ENCODE measurements at places on chromosomes 1 and 21. TPM values are rescaled to one million over a fixed set of nuclear protein-coding genes. Genes with fewer than 3 reads are reported as not detected.

USH2A gene
- total RNA-seq: 3.9 TPM

RIIAD1 gene
- total RNA-seq: 10.0 TPM

HAO2 gene
- total RNA-seq: not detected

SOX13 gene
- 18.6 TPM for total RNA-seq

DNA sequence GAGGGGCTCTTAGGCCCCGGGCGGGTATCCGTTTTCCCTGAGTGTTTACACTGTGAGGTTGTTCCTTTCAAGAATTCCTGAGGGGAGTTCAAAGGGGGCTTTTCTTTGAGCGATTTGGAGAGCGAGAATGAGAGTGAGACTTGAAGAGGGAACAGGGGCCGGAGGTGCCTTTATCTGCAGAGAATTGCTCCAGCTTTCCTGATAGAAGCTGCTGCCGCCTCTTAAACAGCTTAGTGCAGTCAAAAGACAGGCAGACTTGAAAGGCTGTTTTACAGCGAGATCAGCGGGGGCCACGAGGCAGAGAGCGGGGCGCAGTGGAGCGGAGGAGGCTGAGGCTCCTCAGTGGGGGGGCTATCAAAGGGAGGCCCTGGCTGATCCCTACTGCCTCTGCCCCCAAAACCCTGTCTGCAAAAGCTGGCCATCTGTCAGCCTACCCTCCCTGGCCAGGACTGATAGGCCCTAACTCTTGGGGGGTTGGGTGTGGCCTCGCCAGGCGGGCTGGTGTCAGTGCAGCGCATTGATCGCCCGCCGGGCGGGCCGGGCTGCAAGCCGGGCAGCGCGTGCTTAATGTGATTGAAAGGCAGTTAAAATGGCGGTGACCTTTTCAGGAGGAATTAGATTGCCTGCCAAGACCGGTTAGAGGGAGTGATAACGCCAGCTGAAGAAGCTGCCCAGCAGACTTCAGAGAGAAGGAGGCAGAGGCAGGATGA, 36.4 kb downstream of the TMEM53 start:
- peaks cover 37% of the 10 kb centered on the region for H3K4me1 ChIP-seq
- no peaks in the 10 kb centered on the region for H3K27me3 ChIP-seq
- H3K27ac ChIP-seq: no peak overlapping the region
- peaks cover 20% of the 10 kb centered on the region for H3K36me3 ChIP-seq
- no peak overlapping the region for H3K4me3 ChIP-seq

GRCh38 chr21:41465176-41465781, 39.2 kb downstream of the MX1 start:
- H3K27me3 ChIP-seq: peaks cover 10% of the 10 kb centered on the region
- no peaks in the 10 kb centered on the region for H3K36me3 ChIP-seq
- no peak overlapping the region for H3K4me3 ChIP-seq
- no peak for DNase-seq
- no peaks in the 10 kb centered on the region for H3K4me1 ChIP-seq

- H3K36me3 ChIP-seq: no peaks in the 10 kb centered on the region
- H3K4me1 ChIP-seq: no peaks in the 10 kb centered on the region
- no peak overlapping the region for H3K27ac ChIP-seq
- H3K4me3 ChIP-seq: no peak overlapping the region
- no peak for DNase-seq
These were observed 134.2 kb downstream of the LMO4 start for GRCh38 chr1:87462894-87463293.

DNA sequence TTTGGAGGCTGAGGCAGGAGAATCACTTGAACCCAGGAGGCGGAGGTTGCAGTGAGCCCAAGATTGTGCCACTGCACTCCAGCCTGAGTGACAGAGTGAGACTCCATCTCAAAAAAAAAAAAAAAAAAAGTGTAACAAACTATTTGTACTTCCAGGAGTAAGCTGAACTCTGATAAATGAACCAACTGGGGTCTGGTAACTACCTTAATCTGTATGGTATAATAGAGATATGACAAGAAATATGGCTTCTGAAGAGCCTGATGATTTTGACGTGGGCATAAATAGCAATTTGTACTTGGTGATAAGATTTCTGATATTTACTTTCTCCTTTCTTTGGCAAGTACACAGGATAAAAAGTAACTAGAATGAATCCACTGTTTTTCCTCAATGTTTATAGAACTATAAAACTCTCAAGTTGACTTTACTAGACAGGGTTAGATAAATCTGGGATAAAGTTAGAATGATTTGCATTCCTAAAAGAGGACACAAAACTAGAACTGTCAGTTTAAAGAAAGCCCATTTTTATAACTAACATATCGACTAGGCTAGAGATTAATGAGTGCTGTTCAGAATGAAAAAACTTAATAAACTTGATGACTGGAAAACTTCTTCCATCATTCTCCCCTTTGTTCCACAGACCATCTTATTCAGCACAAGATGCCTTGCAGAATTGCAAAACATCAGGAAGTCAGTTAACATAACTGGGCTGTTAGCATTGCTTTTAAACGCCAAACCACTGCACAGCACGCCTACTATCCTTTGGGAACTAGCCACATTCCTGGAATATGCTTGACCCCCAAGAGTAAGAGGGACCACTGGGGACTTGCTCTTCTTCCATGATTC, 51.5 kb upstream of the EDARADD start:
- DNase-seq: no peak
- no peak overlapping the region for H3K4me3 ChIP-seq
- no peaks in the 10 kb centered on the region for H3K4me1 ChIP-seq

DNA sequence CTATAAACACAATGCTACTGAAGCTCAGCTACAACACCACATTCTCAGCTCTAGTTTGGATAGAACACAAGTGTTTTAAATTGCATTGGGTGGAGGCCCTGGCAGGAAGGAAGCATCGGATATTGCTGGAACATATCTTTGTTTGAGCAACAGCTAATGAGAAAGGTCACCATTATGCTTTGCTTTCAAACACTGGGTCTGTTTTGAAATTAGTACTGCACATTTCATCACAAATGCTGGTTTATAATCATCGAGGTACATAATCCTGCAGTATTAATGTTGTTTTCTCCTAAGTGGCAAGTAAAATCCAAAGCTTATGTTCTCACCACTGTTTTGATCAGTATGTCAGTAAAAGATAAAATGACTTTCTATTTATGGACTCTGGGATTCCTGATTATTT, 61.5 kb upstream of the ARHGAP29 start:
- no peaks in the 10 kb centered on the region for H3K4me1 ChIP-seq
- DNase-seq: no peak
- no peak overlapping the region for H3K4me3 ChIP-seq
- no peaks in the 10 kb centered on the region for H3K27me3 ChIP-seq

DNA sequence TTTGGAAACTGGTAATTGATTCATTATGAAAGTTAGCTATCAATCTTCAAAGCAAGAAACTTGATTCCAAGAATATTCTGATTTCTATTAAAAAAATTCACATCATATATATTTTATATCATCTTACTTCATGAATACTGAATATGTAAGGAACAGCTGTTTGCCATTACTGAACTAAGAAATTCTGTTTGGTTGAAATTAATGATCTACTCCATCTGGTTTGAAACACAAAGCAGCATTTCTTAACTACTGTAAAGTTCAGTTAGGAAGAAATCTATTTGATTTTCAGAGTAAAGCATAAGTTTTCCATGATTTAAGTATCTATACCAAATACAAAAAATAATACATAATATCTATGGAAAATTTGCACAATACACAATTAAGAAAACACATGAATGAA, 66.0 kb upstream of the SCYL3 start:
- H3K27me3 ChIP-seq: no peaks in the 10 kb centered on the region
- DNase-seq: no peak
- H3K4me3 ChIP-seq: no peak overlapping the region
- H3K4me1 ChIP-seq: no peaks in the 10 kb centered on the region
- H3K36me3 ChIP-seq: peaks cover 32% of the 10 kb centered on the region

DNA sequence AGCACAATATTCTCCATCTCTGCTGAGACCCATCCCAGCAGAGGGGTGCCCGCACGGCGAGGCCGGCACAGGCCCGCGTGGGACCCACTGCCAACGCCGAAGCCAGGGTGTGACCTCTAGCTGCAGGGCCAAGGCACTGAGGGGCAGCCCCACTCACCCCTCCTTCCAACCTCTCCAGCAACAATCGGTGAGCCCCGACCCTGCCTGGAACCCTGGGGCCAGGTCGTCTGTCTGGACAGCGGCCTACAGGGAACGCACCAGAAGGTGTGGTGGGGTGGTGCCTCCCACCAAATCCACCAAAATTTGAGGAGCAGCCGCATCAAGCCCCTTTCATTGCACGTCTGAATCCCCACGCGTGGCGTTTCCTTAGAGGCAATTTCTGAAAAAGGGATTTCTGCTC, 63.0 kb upstream of the ADARB1 start:
- H3K4me3 ChIP-seq: no peak overlapping the region
- H3K27ac ChIP-seq: no peak overlapping the region
- H3K36me3 ChIP-seq: no peaks in the 10 kb centered on the region

GRCh38 chr1:168390271-168390670, 109.6 kb downstream of the TBX19 start:
- no peak for DNase-seq
- H3K36me3 ChIP-seq: no peaks in the 10 kb centered on the region
- no peaks in the 10 kb centered on the region for H3K4me1 ChIP-seq
- H3K4me3 ChIP-seq: no peak overlapping the region
- no peaks in the 10 kb centered on the region for H3K27me3 ChIP-seq

DNA sequence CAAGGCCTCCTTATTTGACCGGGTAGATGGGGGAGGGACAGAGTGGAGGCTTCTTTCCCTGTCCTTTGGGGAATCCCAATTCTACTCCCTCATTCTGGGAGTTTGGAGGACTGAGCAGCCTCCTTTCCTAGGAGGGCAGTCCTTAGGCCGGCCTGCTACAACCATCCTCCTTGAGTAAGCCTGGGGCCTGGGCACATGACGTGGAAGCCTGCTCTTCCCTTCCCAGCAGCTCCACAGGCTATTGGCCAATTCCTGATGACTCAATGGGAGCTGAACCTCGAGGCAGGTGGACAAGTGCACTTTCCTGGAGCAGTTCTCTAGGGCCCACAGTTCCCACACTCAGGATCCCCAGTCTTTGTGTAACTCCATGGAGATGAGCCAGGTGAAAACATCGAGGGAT, 3.1 kb downstream of the KCNA10 start:
- no peaks in the 10 kb centered on the region for H3K27me3 ChIP-seq
- no peaks in the 10 kb centered on the region for H3K4me1 ChIP-seq
- no peak overlapping the region for H3K27ac ChIP-seq
- H3K4me3 ChIP-seq: no peak overlapping the region
- no peaks in the 10 kb centered on the region for H3K36me3 ChIP-seq

DNA sequence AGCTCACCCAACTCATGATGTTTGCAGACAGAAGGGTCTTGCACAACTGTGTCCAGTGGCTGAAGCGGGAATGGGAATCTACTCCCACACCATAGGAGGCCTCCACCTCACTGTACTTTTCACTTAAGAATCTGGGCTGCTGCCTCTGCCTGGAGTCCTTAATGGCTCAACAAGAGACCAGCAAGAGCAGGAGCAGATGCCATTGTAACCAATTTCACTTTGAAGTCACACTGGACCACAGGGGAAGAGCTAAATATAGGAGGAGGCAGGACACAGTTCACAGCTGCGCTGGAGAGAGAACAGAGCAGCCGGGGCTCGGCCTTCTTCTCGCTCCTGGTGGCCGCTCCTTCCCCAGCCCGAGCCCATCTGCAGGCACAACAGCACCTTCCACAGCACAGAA, 120.4 kb downstream of the SIPA1L2 start:
- H3K36me3 ChIP-seq: no peaks in the 10 kb centered on the region
- peaks cover 45% of the 10 kb centered on the region for H3K4me1 ChIP-seq
- peak; percentile 39 for DNase-seq
- no peak overlapping the region for H3K4me3 ChIP-seq

- H3K27me3 ChIP-seq: no peaks in the 10 kb centered on the region
- no peaks in the 10 kb centered on the region for H3K4me1 ChIP-seq
- DNase-seq: no peak
- H3K27ac ChIP-seq: no peak overlapping the region
- H3K4me3 ChIP-seq: no peak overlapping the region
These were observed 14.4 kb upstream of the ZFYVE9 start for GRCh38 chr1:52127181-52128180.

GRCh38 chr21:39523399-39523798, 71.6 kb downstream of the SH3BGR start:
- H3K4me3 ChIP-seq: no peak overlapping the region
- H3K36me3 ChIP-seq: no peaks in the 10 kb centered on the region
- peak; percentile 36 for DNase-seq
- H3K27me3 ChIP-seq: no peaks in the 10 kb centered on the region
- H3K27ac ChIP-seq: no peak overlapping the region
- H3K4me1 ChIP-seq: peaks cover 3% of the 10 kb centered on the region

DNA sequence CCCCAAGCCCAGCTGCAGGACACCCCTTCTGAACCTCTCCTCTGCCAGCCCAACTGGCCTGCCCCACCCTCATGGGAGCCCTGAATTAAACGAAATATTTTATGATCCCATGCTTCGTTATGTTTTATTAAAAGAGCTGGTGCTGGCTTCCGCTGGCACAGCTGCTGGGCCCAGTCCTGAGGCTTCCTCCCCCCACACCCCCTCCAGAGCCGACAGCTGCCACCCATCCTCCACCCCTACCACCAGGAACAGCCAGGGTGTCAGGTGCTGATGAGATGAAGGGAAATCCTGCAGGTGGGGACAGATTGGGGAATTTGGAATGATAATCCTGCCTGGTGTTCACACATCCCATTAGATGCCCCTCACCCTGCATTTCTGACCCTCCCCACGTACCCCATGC, 19.0 kb downstream of the IGSF21 start:
- H3K27ac ChIP-seq: no peak overlapping the region
- no peaks in the 10 kb centered on the region for H3K27me3 ChIP-seq
- H3K4me3 ChIP-seq: no peak overlapping the region
- H3K4me1 ChIP-seq: no peaks in the 10 kb centered on the region
- H3K36me3 ChIP-seq: no peaks in the 10 kb centered on the region
- DNase-seq: no peak

GRCh38 chr1:184152434-184152898, 100.9 kb downstream of the TSEN15 start:
- no peaks in the 10 kb centered on the region for H3K36me3 ChIP-seq
- H3K27ac ChIP-seq: peak overlapping the region; percentile 74
- DNase-seq: no peak
- no peaks in the 10 kb centered on the region for H3K27me3 ChIP-seq
- H3K4me1 ChIP-seq: peaks cover 36% of the 10 kb centered on the region
- peak overlapping the region; percentile 58 for H3K4me3 ChIP-seq

- H3K36me3 ChIP-seq: no peaks in the 10 kb centered on the region
- DNase-seq: no peak
- H3K4me3 ChIP-seq: no peak overlapping the region
- H3K27ac ChIP-seq: no peak overlapping the region
These were observed 327.8 kb downstream of the MATN1 start for GRCh38 chr1:30395631-30396030.

- no peak overlapping the region for H3K4me3 ChIP-seq
- peaks cover 36% of the 10 kb centered on the region for H3K4me1 ChIP-seq
- H3K27me3 ChIP-seq: no peaks in the 10 kb centered on the region
- no peaks in the 10 kb centered on the region for H3K36me3 ChIP-seq
- no peak for DNase-seq
These were observed 33.9 kb upstream of the COL6A2 start for GRCh38 chr21:46063734-46064680.

- no peak overlapping the region for H3K4me3 ChIP-seq
- H3K27ac ChIP-seq: peak overlapping the region; percentile 36
- DNase-seq: no peak
- no peaks in the 10 kb centered on the region for H3K27me3 ChIP-seq
These were observed 55.2 kb downstream of the GPR161 start for GRCh38 chr1:168081373-168082007.
